Activated CD4-positive, alpha-beta memory T cell treated with anti-CD3 and anti-CD28 coated beads, Interleukin-2, amount 10 ng/mL, durations not matched to agents 7 days and 5 days (primary cell): ENCODE measurements at places on chromosomes 4 and X. TPM values are rescaled to one million over a fixed set of nuclear protein-coding genes. Genes with fewer than 3 reads are reported as not detected.

Gene HMGN5
- total RNA-seq, result 3.3 TPM

Gene MTNR1A
- total RNA-seq, result not detected

Gene DMRTC1
- total RNA-seq, result not detected

Gene GPR143
- total RNA-seq, result not detected

Gene MGARP
- total RNA-seq, result not detected

Gene CENPE
- 52.9 TPM for total RNA-seq
